ENCODE measurements at places on chromosomes 12 and 14.

GRCh38 chr12:120592121-120593049 is 11.2 kb upstream of the POP5 start:
- no peak for DNase-seq

GRCh38 chr12:49659753-49660152 is 36.4 kb downstream of the PRPF40B start:
- DNase-seq: no peak

GRCh38 chr14:104104076-104104901 is 18.8 kb downstream of the ASPG start:
- DNase-seq: no peak

- DNase-seq: no peak
These were observed 70.4 kb downstream of the NRXN3 start for GRCh38 chr14:78240567-78240966.

- DNase-seq: no peak
These were observed 5.0 kb upstream of the MIA2 start for GRCh38 chr14:39228509-39229221.

GRCh38 chr14:89270439-89271227 is 146.4 kb downstream of the FOXN3 start:
- no peak for DNase-seq

- no peak for DNase-seq
These were observed 62.6 kb downstream of the SMUG1 start for GRCh38 chr12:54126029-54126695.
